Occipital lobe (tissue), 3 donors: ENCODE measurements at places on chromosomes 4 and X. TPM values are rescaled to one million over a fixed set of nuclear protein-coding genes. Genes with fewer than 3 reads are reported as not detected.

Gene ANAPC4
- total RNA-seq, result 52.7 TPM

Gene LEF1
- 6.9 TPM for total RNA-seq

Gene BRS3
- total RNA-seq, result not detected

Gene COL25A1
- 6.4 TPM for total RNA-seq

Gene SPANXN3
- total RNA-seq, result not detected

Gene CPZ
- 3.9 TPM for total RNA-seq

Gene TCP11X2
- total RNA-seq, result 0.62 TPM

DNA sequence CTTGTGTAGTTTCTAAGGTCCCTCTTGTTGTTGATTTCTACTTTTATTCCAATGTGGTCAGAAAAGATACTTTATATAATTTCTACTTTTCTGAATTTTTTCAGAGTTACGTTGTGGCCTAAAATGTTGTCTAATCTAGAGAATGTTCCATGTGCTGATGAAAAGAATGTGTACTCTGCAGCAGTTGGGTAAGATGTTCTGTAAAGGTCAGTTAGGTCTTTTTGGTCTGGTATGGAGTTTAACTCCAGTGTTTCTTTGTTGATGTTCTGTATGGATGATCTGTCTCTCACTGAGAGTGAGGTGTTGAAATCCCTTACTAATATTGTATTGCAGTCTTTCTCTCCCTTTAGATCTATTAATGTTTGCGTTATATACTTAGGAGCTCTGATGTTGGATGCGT, 37.0 kb upstream of the GPRIN3 start:
- no peak for DNase-seq

- DNase-seq, result no peak
These were observed 45.9 kb downstream of the USP11 start for GRCh38 chrX:47278691-47279090.

- DNase-seq, result peak; percentile 76
These were observed at the start of gene BMP2K for GRCh38 chr4:78776079-78776728. TSS of gene BMP2K (plus strand) at chr4:78776350. CDS start at chr4:78776544, 194 bp downstream.

DNA sequence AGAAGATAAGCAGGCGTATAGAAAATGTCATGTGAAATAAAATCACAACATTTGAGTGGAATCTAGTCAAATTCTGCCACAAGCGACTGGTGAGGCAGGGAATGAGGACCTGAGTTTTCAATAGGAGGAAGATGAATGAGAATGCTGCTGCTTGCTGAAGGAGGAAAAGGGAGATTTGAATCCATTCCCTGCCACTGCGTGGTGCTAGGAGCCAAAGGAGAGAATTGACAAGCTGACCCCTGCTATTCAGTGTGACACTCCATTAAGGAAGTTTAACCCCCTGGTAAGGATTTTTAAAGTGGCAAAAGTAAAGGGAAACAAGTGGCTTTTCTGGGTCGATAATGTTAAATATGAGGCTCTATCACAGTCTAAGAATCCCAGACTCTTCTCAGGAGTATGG, 314.0 kb downstream of the NAF1 start:
- DNase-seq, result no peak

GRCh38 chr4:73704314-73705055, 35.9 kb upstream of the CXCL8 start:
- DNase-seq, result no peak

DNA sequence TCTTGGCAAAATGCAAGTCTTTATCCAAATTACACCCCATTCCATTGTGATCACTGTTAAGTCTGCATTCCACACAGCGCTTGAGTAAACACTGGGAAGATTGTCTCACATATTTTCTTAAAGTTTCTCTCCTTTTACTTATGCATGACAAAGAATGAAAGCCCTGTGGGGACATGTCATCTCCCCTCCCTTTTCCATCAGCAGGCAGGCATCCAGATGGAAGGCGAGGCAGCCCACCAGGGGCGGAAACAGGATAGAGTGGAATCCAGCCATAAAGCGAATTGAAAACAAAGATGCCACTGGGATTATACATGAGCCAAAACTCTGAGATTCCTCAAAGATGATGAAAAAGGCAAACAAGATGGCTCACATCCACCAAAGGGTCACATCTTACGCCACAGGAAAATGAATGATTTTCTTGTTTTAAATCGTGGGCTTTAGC, 78.2 kb downstream of the AFAP1 start:
- no peak for DNase-seq

- DNase-seq, result no peak
These were observed 18.8 kb downstream of the TLR6 start for GRCh38 chr4:38837849-38838248.

GRCh38 chr4:99585516-99585915, 10.9 kb downstream of the MTTP start:
- DNase-seq, result no peak

DNA sequence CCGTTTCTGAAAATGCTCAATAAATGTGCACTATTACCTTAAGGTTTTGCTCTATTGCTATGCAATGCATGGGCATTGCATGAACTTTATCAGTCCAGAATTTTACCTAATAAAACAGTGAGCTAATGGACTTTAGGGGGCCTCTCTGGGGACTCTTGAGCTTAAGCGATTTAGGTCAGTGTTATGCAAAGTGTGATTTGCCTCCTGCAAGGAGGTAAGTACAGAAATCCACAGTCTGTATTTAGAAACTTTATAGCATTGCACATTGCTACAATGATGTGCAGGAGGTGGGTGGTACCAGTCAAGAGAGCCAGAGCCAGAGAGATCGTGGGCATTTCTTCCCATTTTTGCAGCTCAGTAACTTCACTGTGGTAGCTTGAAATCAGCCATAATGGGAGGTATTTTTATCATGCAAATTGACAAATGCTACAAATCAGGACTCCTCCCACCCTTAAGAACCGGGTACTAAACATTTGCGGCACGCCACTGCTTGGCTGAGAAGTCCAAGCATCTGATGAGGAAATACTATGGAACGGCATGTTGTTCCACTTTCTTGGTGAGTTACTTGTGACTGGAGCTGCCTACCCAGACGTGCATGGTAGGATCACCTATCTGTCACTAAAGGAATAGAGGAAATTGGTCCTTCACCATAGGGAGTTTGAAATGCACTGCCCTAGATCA, 174.6 kb upstream of the PGRMC2 start:
- DNase-seq, result peak; percentile 9

DNA sequence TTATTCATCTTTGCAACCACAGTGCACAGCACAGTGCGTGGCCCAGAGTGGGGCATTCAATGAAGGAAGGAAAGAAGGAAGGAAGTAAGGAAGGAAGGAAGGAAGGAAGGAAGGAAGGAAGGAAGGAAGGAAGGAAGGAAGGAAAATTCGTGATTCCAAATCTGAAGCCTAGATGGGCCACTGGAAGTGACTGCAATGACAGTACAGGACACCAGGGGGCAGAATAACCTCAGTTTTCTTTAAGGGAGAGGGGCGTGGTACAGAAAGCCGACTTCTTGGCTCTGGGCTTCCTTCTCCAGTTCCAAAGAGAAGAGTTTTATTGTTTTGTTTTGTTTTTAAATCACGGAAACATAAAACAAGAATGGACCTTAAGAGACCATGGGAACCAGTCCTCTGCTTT, 47.8 kb downstream of the APLN start:
- DNase-seq, result no peak

DNA sequence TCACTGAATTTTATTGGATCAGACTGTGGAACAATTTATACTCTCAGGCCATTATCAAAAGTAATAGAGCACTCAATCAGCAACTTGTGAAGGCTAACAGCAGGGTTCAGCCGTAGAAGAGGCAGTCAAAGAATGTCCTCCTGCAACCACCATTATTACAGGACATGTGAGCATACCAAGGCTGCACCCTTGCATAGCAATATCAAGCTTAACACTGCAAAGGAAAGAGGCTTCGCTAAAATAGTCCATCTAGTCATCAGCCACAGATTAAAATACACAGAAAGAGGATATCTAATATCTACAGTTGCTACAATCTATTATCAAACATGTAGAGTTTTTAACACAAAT, 42.9 kb upstream of the TMPRSS11B start:
- DNase-seq, result no peak

- DNase-seq, result no peak
These were observed 111.9 kb downstream of the GABRB1 start for GRCh38 chr4:47143261-47143660.

DNA sequence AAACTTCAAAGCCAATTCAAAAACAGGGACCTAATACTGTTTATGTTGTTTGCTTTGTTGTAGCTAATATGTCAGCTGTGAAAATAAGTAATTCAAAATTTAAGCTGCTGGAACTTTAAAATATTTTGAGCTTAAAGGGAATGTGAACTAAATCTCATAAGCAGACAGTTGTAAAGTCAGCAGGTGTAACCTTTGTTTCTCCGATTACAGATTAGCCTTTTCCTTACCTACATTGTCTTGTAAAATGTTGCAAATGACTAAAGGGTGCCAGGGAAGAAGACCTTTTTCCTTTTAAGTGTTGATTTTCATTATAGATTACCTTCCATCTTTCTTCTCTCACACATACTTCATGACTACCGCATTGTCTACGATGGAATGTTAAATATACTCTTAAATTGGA, 405.1 kb downstream of the KCNIP4 start:
- no peak for DNase-seq
